Activated naive CD4-positive, alpha-beta T cell treated with anti-CD3 and anti-CD28 coated beads, Interleukin-2, amount 10 ng/mL, durations not matched to agents 7 days and 5 days (primary cell): ENCODE measurements at places on chromosomes 11 and 22.

DNA sequence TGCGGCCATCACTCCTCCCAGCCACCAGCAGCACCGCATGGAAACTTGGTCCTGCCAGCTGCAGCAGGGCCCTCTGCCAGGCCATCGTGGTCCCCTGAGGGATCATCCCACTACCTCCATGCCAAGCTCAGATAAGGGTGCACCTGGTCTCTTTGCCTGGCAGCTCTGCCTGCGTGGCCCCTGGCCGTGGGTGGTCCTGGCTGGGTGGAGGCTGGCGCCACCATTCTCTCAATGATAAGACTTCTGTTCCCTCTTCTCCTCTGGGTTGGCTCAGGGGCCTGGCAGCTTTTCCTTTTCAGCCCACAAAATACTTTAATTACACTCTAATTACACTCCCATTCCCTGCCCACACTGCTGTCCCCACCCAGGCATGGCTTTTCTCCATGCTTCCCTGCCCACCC is 26.8 kb upstream of the TSKU start:
- no peak for DNase-seq

DNA sequence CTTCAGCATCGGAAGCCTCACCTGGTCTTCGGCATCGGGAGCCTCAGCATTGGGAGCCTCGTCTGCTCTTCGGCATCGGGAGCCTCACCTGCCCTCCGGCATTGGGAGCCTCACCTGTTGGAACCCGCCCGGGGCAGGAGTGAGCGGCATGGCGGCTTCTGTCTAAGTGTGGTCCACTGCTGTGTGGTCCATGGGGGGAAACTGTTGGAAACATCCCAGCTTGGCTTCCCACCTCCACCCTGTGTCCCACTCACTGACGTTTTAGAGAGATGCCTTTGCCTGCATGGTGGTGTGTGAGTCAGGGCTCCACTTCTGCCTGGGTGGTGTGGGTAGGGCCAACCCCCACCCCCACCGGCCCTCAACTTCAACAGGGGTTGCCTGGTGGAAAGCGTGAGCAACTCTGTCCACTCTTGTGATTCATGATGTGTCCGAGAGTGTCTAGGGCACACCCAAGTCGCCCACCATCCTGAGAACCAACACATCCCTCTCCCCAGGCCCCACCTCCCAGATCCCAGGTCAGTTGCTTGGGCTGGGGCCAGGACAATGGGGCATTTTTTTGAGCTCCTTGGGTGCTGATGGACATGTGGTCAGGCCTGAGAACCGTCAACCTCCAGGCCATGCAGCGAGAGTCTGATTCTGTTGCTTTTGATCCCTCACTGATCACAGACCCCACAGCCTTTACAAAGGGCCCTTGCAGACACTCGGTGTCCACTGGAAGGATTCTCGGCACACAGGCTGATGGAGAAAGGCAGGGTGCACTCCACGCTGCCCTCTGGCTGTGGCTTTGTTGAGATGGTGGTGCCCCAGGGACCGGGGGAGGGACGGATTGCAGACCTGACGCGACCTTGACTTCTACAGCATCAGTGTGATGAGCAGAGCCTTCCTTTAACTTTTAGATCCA is 406.7 kb downstream of the TBC1D22A start:
- DNase-seq: peak; percentile 19

DNA sequence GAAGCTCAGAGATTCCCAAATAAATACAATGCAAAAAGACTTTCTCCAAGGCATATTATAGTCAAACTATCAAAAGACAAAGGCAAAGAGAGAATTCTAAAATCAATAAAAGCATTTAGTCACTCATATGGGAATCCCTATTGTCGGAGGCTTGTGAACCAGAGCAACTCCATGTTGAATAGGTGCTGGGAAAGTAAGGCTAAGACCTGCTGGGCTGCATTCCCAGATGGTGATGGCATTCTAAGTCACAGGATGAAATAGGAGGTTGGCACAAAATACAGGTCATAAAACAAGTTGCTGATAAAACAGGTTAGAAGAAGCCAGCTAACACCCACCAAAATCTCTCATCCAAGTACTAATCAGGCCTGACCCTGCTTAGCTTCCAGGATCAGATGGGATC is 84.5 kb downstream of the JRKL start:
- DNase-seq: no peak

DNA sequence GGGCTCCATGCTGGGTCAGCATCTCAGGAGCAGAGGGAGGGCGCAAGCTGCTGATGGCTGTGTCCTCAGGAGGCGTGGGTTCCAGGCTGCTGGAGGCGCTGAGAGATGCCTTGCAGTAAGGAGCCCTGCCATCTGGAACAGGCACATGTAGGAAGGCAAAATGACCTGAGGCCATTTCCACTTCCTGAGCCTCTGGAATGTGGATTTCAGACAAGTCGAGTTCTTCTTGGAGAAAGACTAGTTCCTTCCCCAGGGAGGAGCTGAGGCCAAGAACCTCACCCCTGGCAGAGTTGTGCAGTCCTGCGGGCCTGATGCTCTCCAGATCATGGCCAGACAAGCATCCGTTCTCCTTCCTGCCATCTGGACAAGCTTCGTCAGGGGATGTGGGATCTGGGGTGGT is 19.3 kb downstream of the HPS4 start:
- no peak for DNase-seq

DNA sequence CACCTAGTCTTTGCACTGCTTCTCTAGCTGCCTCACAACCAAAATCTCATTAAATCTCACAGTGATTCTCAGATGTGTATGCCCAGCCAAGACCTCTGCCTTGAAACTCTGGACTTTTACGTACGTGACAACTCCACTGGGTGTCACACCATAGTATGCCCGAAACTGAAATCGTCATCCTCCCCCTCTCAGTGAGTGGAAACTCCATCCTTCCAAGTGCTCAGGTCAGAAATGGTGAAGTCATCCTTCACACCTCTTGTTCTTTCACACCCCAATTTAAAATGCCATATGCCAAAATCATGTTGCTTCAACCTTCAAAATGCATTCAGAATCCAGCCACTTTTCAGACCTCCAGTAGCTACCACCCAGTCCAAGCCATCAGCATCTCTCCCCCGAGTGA is 42.5 kb downstream of the SFI1 start:
- no peak for DNase-seq

DNA sequence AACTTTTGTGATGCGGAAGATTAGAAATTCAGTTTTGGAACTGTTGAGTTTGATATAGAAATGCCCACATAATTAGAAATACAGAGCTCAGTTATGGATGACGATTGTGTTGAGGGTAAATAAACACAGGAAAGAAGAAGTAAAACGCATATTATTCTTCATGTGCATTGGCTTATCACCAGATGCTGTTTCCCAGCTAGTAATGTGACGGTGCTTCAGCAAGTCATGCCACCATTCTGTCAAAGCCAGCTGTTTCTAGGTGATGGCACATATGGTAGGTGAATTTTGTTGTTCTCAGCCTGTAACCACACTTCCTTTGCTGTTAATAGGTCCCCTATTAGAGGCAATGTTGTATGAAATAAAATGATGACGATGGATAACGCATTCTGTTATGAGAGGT is 68.9 kb downstream of the C11orf65 start:
- DNase-seq: no peak

DNA sequence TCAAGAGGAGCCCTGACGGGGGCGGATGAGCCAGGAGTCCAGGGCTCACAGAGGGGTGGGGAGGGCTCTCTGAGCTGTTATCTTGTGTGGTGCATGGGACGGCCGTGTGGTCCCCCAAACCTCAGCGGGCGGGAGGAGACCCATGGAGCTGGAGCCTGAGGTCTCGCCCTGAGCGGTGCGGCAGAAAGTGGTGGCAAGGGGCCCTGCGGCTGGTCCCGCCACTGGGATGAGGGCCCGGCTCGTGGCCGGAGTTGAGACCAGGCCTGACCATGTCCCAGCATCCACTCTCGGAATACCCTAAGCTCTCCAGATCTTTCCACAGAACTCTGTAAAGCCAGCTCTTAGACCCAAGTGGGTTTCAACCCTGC is 22.6 kb upstream of the TTLL12 start:
- DNase-seq: no peak

- DNase-seq: no peak
These were observed 5.8 kb upstream of the BRD1 start for GRCh38 chr22:49833340-49834007.

DNA sequence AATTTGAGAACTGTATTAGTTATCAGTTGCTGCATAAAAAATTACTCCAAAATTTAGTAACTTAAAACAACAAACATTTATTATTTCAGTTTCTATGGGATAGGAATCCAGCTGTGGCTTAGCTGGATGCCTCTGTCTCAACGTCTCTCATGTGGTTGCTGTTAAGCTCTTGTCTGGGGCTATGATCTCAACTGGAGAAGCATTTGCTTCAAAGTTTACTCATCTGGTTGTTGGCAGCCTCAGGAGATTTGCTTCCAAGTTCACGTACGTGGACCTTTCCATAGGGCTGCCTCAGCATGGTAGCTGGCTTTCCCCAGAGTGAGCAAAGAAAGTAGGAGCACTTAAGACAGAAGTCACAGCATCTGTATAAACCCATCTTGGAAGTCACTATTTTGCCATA is 144.9 kb upstream of the SESN3 start:
- no peak for DNase-seq

GRCh38 chr11:64207256-64208085 is 950 bp downstream of the FERMT3 start:
- DNase-seq: peak; percentile 89

DNA sequence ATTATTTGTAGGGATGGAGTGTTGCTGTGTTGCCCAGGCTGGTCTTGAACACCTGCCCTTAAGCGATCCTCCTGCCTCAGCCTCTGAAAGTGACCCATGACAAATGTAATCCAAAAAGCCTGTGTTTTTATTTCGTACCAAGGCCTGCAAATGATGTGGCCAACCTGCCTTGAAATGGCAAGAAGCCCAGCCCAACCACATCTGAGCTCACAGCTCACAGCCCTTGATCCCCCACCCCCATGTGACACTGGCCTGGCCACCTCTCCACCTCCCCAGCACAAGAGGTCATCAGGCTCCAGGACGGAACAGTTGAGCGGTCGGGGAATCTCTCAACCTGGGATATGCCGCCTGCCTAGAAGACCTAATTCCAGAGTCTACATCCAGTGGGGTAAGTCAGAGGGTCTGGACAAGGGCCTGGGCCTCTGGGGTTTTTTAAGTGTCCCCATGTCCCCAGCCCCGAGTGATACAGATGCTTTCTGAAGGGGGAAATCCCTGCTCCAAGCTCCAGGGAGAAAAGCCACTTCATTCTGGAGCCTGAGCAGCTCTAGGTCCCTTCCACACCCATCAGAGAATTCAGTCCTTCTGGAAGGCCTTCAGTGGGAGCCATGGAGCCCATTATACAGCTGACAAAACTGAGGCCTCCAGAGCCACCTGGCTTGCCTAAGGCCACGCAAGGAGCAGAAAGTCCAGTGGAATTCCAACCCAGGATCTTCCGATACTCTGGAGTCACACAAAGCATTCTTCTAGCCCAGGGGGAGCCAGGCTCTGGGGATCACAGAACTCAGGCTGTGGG is 70.7 kb downstream of the MN1 start:
- DNase-seq: no peak

DNA sequence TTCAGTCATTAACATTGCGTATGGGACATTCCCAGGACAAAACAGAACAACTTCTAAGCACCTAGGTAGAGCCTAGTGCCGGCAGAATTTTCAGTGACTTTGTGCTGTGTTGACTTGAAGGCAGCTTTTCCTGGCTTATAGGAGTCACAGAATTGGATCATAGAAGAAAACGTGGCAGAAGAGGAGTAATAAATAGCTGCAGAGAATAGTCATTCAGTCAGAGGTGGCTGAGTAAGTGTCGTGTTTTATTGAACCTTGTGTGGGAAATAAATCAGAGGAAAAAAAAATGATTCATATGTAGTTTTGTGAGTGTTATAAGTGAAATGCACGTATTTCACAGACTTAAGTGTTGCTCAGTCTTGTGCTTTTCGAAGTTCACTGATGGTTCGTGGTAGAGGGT is 2.1 kb downstream of the BARX2 start:
- DNase-seq: no peak

DNA sequence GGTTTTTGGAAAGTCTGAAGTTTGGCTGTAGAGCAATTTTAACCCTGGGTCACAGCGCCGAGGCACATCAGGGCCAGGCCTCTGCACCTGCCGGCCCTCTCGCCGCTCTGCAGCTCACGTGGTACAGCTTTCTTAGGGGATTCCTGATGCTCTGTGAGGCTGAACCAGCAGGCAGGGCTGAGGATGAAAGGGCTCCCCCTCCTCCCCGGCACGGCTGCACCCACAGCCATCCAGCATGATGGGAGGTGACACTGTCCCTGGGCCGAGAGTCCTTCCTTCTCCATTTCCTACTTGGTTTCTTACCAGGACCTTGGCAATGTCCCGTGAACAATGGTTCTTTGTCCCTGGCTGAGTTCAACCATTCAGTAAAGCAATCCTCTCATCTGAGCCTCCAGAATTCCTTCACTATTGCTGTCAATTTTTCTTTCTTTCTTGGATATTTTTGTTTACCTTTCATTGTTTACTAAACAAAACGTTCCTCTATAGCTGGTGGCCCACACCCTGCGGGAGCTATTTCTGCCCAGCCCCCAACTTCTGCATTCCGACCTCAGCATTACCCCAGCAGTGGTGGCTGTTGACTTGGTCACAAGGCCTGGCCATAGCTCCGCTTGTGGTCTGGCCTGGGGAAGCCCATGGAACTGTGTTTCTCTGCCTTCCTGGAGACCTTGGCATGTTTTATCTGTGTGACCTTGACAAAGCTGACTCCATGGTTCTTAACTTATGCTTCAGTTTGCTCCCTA is 172.8 kb upstream of the B3GAT1 start:
- no peak for DNase-seq

GRCh38 chr11:46616551-46617133 is 385 bp downstream of the HARBI1 start:
- DNase-seq: no peak

GRCh38 chr22:23500508-23501260 is 79.4 kb downstream of the IGLL1 start:
- no peak for DNase-seq

DNA sequence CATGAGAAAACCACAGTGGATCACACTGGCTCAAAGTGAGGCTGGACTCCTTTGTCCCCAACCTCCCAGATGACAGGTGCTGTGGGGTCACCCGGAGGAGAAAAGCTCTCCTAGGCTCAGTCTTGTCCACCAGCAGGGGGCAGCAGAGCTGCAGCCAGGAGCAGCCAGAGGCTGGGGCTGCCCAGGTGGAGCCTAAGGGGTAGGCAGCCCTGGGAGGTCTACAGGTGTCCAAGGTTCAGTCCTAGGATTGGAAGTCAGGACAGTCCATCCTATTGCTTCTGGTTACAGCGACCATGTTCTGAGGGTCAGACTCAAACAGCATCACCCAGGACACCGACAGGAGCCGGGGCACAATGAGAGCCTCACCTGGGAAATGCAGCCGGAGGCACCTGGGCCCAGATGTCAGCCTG is 77.6 kb upstream of the IGLL5 start:
- peak; percentile 85 for DNase-seq

GRCh38 chr11:61816736-61817455 is at the start of gene FADS1:
TSS of gene FADS1 (minus strand) at chr11:61817003. CDS start at chr11:61816929, 74 bp downstream.
- peak; percentile 93 for DNase-seq
